Nephron progenitor cell (in vitro differentiated cells): ENCODE measurements at places on chromosomes 6 and 20.

DNA sequence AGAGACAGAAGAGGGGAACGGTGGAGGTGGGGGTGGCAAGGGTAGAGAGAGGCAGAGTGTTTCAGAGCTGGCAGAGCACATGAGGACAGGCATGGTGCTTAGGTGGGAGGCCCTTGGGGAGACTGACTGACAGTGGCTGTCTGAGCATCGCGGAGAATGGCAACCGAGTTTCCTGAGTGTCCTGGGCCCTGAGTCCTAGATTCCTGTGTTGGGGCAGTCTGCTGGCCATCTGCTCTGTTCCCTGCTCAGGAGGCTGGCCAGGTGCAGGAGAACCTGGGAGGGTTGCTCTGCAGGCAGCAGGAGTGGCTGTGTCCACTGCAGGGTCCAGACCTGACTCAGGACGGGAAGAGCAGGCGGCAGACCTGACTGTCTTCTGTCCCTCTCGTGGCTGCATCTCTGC is 248.9 kb downstream of the LRFN2 start:
- DNase-seq = no peak

DNA sequence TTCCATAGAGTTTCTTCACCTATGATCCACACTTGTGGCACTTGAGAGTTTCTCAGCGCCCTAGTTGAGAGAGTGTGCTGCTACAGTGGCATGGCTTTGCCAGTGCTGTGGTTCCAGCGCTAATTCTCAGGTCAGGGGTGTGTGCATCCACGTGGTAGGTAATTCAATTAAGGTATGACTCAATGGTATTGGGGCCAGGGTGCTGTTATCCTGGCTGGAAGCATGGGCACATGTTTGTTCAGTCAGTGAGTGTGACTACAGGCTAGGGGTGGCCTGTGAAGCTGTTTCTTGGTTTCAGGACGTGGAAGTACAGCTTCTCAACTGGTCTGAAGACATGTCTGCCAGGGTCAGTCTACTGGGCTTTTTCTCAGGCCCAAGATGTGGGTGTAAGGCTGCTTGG is 3.0 kb upstream of the SEMG2 start:
- no peak for DNase-seq

- no peak for DNase-seq
Measured at GRCh38 chr6:20655317-20655716, 121.1 kb downstream of the CDKAL1 start.

DNA sequence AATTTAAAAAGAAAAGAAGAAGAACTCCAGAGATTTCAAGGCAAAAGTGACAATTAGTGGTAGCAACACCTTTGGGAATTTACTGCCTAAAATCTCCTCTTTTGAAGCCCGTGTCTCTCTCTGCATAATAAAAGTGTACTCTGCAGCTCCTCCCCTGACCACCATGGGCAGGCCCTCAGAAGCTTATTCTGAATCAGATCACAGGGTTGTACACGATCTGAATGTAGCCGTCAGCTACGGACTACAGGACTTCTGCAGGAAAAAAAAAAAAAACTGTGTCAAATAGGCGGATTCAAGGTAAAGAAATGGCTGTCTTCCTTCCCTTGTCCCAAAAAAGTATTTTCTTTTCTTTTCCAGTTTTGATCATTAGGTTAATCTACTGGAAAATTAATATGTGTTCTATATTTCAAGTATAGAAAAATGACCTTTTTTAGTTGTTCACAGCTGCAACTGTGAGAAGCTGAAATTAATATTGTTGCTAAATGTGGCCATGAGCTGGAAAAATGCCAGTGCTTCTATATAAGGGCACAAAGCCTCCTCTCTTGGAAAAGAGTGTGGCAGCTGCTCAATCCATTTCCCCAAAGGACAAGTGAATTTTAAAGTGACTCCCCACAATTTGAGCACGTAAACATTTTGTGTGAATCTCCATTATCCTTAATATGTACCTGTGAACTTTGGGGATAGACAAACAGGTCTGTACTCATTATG is 397.4 kb downstream of the C6orf118 start:
- no peak for DNase-seq

GRCh38 chr6:38261626-38262025 is 378.1 kb downstream of the BTBD9 start:
- DNase-seq = no peak

DNA sequence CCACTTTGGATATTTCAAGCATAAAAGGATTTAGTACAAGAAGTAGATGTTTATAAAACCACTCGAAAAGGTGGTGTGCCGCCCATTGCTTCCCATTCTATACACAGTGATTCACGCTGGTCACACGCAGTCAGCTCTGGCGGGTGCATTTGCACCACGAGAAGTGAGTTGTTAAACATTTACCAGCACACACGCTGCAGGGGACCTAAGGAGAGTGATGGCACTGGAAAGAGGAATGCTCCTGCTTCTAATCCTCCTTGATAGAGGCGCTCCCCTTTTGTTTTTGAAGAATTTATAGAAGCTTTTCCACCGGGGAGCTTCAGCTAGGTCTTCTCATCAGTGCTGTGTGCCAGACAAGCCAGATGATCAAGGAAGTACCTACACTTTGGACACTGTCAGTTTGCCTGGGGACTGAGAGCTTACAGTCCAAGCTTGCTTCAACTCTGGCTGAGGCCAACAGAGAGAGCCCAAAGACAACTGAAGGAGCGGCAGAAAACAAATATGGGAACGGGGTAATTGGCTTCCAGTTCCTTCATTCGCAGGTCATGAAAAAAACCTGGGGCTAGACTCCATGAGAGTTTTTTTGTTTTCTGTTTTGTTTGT is 31.2 kb downstream of the MUC22 start:
- DNase-seq = no peak

- DNase-seq = no peak
Measured at GRCh38 chr6:82348130-82348529, 15.5 kb upstream of the TPBG start.

DNA sequence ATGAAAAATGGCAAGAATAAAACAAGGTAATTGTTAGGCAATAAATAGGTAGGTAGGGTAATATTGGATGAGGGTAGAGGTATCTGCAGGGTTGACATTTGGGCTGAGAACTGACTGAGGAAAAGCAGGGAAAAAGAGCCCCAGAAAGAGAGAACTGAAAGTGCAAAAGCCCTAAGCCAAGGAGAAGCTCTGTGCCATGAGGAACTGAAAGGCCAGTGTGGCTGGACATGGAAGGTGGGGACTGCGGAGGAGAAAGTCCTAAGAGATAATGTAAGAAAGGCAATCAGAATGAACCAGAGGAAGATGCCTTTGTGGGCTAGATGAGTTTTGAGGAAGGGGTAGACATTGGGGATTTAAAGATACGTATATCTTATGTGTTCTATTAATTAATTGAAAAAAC is 9.9 kb upstream of the HIVEP2 start:
- no peak for DNase-seq
